ENCODE measurements at places on chromosomes 2 and 18.

GRCh38 chr2:97669448-97669847, at the start of gene C2orf92:
C2orf92 (plus strand) TSS chr2:97669713; CDS start chr2:97669789, 76 bp downstream.
- DNase-seq = no peak

GRCh38 chr2:144826105-144826504, 306.2 kb upstream of the ZEB2 start:
- peak; percentile 25 for DNase-seq

DNA sequence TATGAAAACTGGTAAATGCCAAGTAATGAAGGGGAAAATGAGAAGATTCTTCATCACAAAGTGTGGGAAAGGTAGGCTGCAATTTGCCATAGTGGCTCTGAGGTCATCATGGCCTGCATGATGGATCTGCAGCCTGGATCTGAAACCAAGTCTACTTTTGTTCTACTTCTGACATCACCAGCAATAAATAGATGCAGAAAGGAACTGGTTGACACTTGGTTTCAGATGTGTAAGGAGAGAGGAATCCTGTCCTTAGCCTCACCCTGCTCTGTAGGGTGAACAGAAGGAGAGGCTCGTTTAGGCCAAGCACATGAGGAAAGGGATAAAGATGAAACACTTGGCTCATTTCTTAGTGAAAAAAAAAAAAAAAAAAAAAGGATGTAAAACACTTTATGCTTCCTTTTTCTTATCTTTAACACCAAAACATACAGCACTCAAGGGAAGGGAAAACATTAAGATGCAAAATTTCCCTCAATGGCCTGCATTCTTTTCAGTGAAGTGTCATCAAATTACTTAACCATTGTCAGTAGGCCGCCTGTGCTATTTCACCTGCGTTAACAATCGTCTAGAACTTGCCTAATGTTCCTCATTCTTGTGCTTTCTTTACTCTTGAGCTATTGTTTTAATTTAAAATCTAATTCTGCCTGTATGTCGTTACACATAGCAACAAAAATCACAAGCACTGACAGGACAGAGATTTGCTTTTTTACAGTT, 3.9 kb downstream of the NEB start:
- no peak for DNase-seq

DNA sequence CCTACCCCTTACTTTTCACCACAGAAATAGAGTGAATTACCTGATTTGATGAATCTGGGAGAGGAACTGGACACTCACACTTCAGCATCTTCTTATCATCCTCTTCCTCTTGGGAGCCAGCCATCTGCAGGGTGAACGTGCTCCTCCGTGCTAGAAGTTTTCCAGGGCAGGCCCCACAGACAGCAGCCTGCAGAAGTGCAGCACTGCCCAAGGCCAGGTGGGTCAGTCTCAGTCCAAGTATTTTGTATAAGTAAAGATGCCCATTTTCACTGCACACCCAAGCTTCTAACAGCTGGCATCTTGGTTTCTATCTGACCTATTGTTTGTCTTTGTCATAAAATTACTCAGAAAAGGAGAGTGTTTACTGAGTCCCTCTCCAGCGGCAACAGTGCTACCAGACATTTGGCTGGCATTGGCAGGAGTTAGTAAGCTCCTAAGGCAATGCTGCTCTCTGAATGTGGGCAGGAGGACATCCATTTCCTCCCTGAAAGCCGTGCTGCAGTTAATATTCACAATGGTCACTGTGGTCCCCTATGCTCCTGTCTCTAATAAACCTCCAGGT, 222.6 kb upstream of the CTAGE1 start:
- DNase-seq = no peak

DNA sequence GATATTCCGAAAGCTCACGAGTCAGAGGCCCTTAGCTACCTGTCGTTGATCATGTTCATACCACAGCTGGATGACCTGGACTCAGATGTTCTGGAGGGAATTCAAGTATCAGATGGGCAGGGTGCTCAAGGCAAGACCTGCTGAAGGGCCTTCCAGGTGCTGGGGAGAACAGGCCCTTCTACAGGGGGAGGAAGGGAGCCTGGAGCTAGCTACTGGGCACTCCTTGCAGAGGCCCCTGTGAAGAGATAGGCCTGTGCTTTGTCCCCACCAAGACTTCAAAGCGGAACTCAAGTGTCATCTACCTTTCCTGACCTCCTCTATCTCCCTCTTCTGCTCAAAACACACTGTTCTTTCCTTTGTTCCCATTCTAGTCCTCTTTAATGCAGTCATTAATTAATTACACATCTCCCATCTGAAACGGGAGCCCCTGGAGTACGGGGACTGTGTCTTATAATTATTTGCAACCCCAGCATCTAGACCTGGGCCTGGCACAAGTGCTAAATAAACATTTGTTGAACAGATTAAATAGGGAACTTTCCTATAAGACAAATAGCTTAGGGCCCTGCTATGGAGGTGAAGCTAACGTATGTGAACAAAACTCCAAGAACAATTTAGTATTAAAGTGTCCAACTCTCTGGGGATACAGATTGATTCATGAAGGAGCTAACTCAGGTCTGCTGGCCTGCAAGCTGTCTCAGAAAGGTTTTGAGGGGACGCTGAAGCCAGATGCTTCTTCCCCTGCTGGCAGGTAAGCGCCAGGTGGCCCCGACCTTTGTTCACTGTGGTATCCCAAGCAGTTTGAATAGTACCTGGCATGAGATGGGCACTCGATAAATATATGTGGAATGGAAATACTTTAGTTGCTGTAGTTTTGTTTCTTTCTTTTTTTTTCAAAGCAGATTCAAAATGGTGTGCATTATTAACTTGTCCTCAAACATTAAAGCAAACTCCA, 22.0 kb downstream of the RHOB start:
- DNase-seq = no peak

GRCh38 chr2:118197011-118197675, 108.9 kb downstream of the INSIG2 start:
- no peak for DNase-seq

GRCh38 chr2:195021711-195022507, 635.1 kb upstream of the SLC39A10 start:
- DNase-seq = no peak

GRCh38 chr18:34357944-34358580, 133.3 kb upstream of the NOL4 start:
- DNase-seq = no peak

- no peak for DNase-seq
Observed at GRCh38 chr18:41643427-41643826, 311.6 kb upstream of the PIK3C3 start.

- no peak for DNase-seq
Observed at GRCh38 chr2:174485788-174486562, 854 bp downstream of the GPR155 start.

- DNase-seq = no peak
Observed at GRCh38 chr18:73758446-73758845, 389.2 kb downstream of the FBXO15 start.

DNA sequence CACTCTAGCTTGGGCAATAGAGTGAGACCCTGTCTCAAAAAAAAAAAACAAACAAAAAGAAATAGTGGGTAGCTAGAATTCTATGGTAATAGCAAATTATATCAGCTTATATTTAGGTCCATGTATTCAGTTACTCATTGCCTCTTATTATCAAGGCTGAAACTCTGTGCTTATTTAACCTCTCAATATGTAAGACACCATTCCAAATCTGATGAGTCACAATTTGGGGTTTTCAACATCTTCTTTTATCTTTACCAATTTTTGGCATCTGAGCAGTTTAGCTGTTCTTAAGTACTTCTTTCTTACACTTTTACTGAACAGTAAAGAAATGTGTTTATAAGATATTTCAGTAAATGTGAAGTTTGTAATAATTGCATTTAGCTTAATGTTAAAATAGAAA, 69.3 kb downstream of the TTC27 start:
- no peak for DNase-seq

- DNase-seq = no peak
Observed at GRCh38 chr2:127763776-127764175, 47.2 kb downstream of the WDR33 start.

- no peak for DNase-seq
Observed at GRCh38 chr2:158213773-158214172, 112.1 kb downstream of the UPP2 start.

DNA sequence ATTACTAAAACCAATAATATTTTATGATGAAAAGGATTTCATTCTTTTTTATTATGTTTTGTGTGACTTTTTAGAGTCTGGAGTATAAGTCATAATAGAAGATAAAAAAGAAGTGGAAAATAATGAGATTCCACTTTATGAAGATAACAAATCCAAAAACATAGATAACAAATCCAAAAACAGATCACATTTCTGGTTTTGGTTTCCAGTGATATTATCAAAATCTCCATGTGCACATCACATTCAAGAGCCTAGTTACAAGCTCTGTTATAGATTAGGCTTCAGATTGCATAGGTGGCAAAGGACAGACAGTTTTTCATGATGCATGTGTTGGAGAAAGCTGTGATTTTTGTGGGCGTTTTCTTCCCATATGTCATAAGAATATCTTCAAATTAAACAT, 648.2 kb downstream of the STK39 start:
- DNase-seq = no peak

DNA sequence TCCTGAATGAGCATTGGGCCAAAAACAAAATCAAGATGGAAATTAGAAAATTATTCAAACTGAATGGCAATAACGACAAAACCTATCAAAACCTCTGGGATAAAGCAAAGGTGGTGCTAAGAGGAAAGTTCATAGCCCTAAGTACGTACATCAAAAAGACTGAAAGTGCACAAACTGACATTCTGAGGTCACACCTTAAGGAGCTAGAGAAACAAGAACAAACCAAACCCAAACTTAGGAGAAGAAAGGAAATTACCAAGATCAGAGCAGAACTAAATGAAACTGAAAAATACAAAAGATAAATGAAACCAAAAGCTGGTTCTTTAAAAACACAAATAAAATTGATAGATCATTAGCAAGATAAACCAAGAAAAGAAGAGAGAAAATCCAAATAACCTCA, 1543.5 kb upstream of the ACVR2A start:
- no peak for DNase-seq

DNA sequence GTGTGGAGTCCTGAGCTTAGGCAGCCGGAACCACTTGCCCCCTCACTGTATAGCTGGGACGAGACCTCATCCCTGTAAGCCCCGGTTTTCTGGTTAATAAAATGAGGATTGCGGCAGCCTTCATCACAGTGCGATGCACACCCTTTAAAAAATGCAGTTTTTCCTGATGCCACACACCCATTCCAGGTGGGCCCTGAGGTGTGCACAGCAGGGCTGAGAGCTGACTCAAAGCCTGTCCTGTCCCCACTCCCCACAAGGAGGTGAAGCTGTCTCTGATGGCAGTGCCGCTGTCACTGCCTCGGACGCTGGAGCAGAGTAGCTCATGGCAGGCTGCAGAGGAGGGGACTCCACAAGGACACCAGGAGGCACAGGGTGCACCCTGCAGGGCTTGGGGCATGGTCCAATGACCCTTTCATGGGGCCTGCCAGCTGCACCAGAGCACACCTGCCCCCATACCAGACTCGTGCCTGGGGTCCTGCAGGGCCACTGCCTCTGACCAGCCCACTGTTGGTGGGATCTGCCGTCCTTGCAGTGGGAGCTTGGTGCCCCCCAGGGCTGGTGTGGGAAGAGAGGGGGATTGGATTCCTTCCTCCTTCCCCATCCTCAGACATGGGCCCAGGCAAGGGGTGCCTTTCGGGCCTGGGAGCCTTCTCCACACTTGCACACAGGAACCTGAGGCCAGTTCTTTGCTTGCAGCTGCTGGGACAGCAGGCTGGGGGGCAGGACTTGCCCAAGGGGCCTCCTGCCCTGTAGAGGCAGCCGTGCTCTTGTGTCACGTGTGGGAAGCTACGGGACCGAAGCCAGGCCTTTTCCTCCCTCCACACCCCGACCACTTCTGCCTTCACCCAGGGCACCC, 22.8 kb downstream of the GPC1 start:
- no peak for DNase-seq

GRCh38 chr2:66024391-66024790, 410.5 kb upstream of the MEIS1 start:
- DNase-seq = no peak

GRCh38 chr2:147471126-147471525, 373.7 kb upstream of the ACVR2A start:
- DNase-seq = no peak

- peak; percentile 38 for DNase-seq
Observed at GRCh38 chr18:45621061-45621511, 5.8 kb downstream of the SLC14A2 start.

GRCh38 chr18:30658306-30658705, 384.2 kb downstream of the DSC3 start:
- DNase-seq = no peak

- no peak for DNase-seq
Observed at GRCh38 chr2:136013136-136013685, 27.8 kb upstream of the DARS1 start.

GRCh38 chr2:71850306-71850801, 297.3 kb downstream of the CYP26B1 start:
- no peak for DNase-seq

GRCh38 chr2:128306081-128306930, 12.4 kb downstream of the HS6ST1 start:
- DNase-seq = no peak

DNA sequence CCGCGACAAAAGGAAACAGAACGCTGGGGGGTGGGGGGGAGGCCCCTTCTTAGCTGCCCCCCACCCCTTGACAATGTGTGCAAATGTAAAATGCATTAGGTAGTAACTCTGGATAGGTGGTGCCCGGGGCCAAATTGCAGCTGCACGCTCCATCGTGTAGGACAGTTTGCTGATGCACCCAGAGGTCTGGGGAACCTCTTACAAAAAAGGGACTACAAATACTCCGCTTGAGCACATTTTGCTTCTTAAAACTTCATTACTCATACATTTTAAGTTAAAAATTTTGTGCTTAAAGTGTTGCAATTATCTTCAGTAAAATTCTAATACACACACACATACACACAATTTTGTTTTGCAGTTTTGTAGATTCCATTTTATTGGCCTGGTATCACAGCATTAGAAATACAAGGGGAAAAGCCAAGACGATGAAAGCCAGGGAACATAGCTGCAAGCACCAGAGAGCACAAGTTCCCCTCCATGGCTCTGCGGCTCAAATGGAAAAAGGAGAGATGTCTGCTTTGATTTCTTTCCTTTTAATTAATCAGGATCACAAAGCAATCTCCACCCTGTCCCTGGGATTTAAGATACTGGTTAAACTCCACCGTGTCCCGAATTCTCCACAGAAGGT, 582.1 kb downstream of the ZEB2 start:
- DNase-seq = no peak

- DNase-seq = no peak
Observed at GRCh38 chr2:217797165-217797564, 205.6 kb downstream of the TNS1 start.

DNA sequence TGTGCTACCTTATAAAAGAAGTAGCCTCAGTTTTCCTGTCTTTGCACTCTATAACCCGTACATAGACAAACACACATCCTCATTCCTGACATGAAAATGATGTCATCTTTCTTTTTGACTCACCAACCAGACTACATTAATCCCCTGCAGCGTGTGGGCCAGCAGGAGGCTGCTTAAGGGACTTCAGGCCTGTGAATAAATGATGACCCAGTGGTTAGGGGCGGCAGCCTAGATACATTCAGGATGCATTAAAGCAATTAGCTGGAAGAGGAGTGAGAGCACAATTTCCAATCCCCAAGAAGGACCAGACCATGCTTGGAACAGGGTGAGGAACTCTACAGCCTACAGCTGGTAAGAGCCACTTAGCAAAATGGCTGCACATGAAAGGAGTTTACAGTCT, 57.3 kb upstream of the KLF7 start:
- DNase-seq = no peak

GRCh38 chr2:27033253-27033852, 588 bp downstream of the TMEM214 start:
- no peak for DNase-seq

GRCh38 chr2:191234376-191234775, 10.8 kb upstream of the MYO1B start:
- DNase-seq = no peak
